ENCODE measurements at places on chromosomes 5 and 9. TPM values are rescaled to one million over a fixed set of nuclear protein-coding genes. Genes with fewer than 3 reads are reported as not detected.

Gene TLE4
- total RNA-seq, result 150 TPM

Gene HMMR
- 0.84 TPM for total RNA-seq

Gene PRRX2
- total RNA-seq, result not detected

Gene OSTF1
- total RNA-seq, result 40.5 TPM

Gene PKD2L2
- not detected for total RNA-seq

Gene MPDZ
- 1.3 TPM for total RNA-seq

Gene MYMK
- not detected for total RNA-seq

Gene PIP5KL1
- total RNA-seq, result 0.42 TPM

Gene ANXA2R
- total RNA-seq, result 31.4 TPM

Gene PRSS3
- total RNA-seq, result not detected

Gene TGFBI
- total RNA-seq, result 159 TPM

Gene FCHSD1
- 41.1 TPM for total RNA-seq

All from mononuclear cell (primary cell).